ENCODE measurements at places on chromosomes 2 and 18.

DNA sequence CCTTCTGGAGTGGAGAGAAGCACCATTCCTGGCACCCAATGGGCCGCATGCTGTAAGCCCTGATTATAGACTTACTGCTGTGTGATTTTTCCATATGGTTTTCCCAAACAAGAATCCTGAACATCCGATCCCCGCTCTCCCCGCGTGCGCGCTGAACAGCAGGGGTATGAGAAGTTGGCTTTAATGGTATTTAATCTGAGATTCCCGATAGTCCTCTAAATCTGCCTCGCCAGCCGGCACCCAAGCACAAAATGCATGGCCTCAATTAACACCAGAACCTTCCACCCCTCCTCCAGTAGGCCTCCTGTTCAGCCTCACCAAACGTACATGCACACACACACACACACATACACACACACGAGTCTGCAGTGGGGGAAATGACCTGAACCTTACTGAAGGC, 480.3 kb downstream of the BCL11A start:
- DNase-seq = no peak

DNA sequence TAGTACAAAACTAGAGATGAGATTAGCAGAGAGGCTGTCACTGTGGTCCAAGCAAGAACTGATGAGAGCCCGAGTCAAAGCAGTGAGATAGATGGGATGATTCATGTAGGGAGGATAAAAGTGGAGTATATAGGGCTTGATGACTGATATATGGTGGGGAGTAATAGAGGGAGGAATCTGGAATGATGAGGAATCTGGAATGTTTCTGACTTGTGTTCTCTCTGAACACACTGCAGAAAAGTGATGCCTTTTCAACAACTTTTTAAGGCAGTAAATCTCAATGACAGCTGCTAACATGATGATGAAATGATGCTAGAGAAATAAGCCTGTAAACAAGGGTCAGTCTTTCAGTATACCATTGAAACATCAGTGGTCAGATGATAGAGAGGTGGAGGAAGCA, 143.5 kb upstream of the SP5 start:
- no peak for DNase-seq

- no peak for DNase-seq
Measured at GRCh38 chr18:13912601-13913000, 2.7 kb downstream of the MC2R start.

DNA sequence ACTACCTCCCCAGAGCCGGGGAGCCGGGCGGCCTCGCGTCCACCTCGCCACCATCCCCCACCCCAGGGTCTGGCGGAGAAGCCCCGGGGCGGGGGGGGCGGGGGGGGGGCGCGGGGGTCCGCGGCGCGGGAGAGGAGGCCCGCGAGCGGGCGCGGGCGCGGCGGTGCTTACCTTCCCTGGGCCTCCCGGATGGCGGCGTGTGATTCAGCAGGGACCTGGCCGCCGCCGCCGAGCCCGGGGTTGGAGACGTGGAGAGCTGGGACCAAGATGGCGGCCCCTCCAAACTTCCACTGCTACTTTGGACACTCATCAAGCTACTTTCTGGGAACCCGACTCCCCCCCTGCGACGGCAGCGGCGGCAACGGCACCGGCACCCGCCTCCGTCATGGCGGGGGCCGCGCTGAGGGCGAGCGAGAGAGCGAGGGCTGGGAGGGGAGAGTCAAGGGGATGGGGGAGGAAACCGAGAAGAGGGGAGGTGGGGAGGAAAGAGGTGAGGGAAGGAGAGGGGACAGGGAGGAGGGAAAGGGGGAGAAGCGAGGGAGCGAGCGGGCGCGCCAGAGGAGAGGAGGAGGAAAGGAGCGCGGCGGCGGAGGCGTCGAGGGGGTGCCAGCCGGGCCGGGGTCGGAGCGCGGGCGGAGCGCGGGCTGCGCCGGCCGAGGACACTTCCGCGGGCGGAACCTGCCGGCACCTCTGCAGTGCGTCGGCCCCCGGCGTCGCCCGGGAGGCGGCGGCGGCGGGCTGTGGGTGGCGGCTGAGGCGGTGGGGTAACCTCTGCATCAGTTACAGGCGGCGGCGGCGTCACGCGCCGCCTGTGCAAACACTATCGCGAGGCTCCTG, at the start of gene TLK1:
TSS of gene TLK1 (minus strand) at position 775 of the 837 bp plus-strand sequence. CDS start at position 310, 465 bp downstream.
- peak; percentile 47 for DNase-seq

DNA sequence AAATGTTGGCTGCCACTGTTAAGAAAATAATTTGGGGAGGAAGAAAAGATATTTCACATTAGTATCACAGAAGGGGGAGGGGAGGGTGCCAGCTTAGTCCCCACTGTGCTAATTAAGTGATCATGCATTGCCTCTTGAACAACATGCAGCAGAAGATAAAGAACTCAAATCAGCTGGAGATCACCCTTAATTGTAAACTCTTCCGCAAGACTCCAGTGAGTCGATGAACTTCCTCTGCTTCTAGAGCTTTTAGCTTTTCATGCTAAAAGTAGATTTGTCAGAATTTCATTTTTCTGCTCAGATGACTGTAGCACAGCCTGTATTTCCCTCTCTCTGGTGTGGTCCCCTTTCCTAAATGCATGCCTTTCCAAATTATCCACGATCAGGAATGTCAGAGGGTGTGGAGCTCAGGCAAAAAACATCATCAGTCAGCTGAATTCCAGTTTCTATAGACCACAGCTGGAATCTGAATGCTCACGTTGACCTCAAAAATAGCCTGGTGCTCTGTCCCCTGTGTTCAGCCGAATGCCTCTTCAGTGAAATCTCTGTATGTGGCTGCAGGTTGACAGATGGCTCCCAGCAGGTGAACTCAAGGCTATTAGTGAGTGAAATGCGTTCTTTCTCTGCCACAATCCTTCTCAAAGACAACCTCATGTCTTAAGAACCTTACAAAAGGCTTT, 156.8 kb upstream of the UNC80 start:
- no peak for DNase-seq
